Activated CD8-positive, alpha-beta memory T cell treated with anti-CD3 and anti-CD28 coated beads for 4 hours (primary cell): ENCODE measurements at places on chromosomes 5 and 9.

GRCh38 chr5:143395638-143396352, 7.7 kb downstream of the NR3C1 start:
- no peak for DNase-seq

DNA sequence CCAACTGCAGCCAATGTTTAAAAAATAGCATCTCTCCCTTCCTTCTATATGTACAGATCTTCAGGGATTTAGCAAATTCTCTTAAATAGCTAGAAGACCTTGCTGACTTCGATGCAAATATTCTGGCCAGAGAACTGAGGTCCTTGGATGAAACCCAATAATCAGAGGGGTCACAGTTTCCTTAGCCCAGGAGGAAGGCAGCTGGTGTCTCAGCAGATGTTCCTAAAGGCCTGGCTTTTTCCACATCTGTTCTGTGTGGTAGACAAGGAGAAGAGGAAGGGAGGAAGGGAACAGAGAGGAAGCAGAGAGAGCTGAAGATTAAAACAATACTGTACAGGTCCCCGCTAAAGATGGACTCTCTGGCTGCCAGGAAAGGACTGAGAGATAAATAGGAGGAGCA, 33.1 kb downstream of the BOD1 start:
- no peak for DNase-seq

DNA sequence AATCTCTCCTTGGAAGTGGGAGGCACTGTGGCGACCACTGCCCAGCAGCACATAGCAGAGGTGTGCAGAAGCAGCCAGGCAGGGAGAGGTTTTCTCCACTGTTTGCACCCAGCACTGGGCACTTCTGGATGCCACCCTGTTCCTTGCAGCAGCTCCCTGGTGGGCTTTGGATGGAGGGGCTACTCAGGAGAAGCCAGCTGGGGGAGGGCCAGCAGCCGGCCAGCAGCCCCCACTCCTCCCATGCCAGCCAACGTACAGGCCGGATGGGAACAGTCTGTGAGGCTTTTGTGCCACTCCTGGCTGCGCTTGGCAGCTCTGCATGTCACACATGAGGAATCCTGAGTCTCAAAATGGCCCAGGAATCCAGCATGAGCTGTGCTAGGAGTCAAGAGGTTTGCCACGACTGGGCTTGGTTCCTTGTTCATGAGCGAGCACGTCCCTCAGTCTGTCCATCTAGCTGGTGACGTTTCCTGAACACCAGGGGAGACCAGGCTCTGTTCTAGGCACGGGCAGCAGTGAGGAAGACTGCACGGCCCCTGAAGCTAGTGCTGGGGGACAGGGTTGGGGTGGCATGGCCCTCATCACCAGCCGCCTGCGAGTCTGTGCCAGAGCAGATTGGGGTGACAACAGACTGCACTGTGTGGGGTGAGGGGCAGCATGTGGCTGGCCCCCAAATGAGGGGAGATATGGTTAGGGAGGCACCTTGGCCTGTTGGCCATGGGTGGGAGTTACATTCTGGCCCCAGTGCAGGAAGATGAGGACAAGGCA, 10.1 kb downstream of the PHF2 start:
- no peak for DNase-seq

DNA sequence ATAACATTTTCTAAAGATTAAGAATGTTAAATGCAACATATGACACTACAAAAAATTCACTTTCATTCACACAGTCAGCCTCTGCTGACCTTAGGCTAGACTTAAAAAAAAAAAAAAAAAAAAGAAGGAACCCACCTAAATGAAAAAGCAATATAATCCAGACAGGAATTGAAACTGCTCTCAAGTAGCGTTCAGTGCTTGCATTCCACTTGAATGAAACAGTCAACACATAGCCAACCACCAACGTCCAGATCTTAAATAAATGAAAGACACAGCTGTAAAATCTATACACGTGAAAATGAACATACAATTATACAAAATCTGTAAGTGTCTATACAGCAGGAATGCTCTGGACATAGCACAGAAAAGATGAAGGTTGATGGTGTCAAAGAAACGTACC, 11.4 kb downstream of the TMEM245 start:
- DNase-seq = no peak

- DNase-seq = no peak
Measured at GRCh38 chr5:126450346-126450745, 27.1 kb downstream of the GRAMD2B start.

DNA sequence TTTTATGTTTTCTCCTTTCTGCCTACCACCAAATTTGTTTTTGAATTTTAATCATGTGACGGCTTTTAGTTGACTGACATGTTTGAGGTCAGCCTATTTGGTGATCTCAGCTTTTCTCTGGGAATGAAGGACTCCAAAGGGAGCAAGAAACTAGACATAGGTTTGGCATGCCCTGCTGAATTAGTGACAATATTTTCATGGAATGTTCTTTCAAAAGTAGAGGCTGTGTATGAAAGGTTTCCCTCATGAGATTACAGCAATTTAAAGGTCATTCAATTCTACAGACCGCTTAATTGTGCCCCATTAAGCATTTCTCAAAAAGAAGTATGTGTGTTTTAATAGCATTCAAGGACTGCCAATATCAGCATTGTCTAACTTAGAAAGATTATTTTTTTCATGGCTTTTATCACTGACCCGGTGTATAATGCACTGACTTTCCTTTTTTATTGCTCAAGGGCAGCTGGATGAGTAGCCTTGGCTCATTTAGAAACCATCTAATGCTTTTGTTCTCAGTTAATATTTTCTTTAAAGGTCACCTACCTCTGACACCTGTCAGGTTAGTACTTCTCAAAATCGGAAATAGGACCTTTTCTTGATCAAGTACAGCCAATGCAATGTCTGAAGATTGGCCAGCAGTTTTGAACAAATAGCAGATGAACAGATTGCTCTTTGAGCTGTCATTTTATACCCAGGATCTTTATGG, 8.1 kb upstream of the MLLT3 start:
- DNase-seq = no peak

DNA sequence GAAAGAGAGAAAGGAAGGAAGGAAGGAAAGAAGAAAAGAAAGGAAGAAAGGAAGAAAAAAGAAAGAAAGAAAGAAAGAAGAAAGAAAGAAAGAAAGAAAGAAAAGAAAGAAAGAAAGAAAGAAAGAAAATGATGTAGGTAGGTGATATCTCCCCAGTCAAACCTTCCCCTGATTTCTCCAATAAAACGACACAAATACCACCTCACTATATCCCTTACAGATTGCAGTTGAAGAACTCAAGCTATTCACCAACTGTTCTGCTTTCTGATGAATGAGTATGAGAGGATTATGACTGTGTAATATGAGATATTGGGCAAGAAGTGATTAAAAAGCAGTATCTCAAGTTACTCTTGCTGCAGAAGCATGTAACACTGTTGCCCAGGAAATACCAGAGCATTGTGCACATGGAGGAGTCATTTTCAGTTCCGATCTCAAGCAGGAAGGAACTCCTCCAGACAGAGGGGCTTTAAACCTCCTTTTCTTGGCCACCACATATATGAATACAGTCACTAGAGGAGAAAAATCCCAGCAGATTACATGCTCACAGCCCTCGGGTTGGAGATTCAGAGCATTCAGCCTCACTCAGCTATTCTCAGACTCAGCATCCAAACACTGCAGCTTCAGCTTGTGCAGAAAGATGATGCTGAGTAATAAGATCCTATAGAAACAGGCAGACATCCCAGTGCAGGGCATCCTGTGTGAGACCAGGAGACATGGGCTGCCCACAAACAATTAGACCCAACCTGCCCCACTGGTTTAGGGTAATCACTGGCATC, 61.4 kb downstream of the UGCG start:
- DNase-seq = no peak

- DNase-seq = no peak
Measured at GRCh38 chr9:4986296-4986695, 1.2 kb downstream of the JAK2 start.

- DNase-seq = no peak
Measured at GRCh38 chr9:134059661-134060395, 8.0 kb downstream of the BRD3 start.

DNA sequence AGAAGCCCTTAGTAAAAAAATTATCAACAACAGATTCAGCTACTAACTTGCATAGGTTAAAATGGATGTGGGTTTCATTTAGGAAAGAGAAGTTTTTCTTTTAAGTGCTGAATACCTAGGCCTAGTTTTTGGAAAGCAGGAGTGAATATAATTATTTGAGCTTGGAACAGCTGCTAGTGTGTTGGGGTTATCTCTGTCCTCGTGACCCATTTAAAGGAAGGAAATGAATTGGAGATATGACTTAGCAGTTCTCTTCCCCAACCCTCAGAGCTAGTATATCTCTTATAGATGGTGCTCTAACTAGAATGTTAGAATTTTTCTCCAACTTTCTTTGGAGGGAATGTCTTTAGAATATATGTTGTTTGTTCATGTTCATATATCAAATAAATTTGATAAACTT, 38.6 kb downstream of the ZNF366 start:
- DNase-seq = no peak

DNA sequence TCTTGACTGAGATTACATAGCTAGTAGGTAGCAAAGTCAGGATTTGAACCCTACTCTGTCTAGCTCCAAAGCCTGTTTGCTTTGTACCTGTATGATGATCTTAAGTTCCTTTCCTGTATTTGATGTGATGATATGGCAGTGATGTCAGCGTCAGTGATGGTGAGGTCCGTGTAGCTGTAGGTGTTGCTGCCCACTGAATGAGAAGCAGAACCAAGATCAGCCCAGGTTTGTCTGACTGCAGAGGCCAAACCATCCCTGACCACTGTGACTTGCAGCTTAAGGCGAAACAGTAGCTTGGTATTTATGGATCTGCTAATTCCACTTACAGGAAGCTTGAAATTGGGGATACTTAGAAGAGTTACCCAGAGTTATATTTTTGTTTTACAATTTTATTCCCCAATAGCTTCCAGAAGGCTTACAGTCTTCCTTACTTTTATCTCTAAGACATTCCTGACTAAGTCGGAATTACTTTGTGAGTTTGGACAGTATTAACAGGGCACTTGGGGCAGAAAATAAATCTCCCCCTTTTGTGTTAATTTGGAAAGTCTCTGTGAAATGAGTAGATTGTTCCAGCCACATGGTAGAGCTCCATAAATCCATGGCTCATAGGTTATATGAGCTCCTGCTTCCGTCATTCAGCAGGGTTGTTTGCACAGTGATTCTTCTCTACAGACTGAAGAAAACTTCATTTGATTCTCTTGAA, 273.4 kb downstream of the NR3C1 start:
- no peak for DNase-seq

DNA sequence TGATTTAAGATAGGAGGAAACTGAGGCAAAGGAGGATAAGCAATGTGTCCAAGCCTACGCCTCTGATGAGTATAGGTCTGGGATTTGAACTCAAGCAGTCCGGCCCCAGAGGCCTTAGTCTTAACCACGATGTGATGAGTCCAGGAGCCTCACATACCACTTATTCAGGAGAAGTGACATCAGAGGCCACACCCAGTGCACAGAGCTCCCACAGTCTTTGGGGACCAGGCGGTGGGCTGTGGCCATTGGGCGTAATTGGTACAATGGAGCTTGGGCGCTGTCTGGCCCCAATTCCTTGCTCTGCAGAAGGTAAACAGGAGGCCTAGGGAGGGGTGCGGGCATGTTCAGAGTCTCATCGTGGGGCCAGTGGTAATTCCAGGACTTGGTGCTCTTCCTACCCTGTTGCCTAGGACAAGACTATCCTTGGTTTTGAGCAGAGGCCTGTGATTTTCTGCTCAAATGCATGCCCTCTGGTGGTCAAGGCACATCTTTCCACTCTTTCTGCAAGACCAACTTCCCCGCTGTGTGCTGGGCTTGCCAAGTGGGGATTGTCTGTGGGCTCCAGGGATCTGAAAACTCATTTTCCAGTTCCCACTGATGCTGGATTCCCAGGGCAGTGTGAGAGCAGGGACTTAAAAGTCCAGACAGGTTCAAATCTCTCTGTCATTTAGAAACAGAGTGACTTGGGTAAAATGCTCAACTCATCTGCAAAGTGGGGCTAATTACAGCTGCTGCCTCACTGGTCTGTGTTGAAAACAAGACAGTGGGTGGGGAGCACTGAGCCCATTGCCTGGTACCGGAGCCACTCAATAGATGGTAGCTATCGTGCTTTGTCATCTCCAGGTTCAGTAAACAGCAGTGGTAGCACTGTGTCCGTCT, 15.8 kb downstream of the NDST1 start:
- no peak for DNase-seq

- DNase-seq = no peak
Measured at GRCh38 chr5:119037496-119038215, 33.2 kb upstream of the DMXL1 start.

DNA sequence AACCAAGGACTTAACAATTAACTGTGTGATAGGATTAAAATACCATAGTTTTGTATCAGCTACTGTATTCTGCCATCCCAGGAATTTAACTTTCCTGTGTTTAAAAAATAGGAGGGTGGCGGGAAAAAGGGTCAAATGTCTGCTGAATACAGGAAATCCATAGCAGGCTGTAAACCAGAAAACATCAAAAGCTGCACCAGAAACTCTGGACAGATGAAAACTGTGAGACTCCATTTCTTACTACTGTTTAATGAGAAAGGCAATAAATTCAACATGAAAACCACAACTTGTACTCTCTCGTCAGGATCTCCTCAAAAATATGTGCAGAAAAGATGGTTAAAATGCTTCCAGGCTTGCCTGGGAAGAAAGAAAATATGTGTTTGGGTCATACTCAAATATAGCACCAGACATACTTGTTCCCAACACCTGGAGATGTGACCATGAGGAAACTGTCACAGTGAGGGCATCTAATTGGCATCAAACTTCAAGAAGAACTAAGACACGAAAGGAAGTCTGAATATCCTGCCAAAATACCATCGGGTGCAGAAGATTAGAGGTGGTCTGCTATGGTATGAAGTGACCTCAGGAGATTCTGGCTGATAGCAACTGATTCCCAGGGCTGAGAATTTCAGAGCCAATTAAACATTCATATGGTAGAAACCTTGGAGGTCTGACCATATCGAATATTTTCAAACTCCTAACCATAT, 164.7 kb upstream of the TARS1 start:
- DNase-seq = no peak

DNA sequence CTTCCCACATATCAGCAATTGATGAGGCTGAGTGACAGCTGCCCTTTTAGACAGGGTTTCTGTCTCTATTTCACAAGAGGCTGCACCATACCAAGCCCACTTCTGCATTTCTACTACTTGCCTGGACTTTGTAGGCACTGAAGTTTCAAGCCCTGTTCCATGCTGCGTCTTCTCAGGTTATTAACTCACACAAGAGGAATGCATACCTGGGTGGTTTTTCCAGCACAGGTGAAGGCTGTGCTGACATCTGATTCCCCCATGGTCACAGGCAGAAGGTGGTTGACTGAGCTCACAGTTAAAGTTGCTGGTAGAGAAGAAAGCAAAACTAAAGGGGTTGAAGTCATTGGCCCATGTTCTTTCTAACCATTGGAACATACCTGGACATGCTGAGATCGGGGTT, 86.6 kb downstream of the MAMDC2 start:
- DNase-seq = no peak

DNA sequence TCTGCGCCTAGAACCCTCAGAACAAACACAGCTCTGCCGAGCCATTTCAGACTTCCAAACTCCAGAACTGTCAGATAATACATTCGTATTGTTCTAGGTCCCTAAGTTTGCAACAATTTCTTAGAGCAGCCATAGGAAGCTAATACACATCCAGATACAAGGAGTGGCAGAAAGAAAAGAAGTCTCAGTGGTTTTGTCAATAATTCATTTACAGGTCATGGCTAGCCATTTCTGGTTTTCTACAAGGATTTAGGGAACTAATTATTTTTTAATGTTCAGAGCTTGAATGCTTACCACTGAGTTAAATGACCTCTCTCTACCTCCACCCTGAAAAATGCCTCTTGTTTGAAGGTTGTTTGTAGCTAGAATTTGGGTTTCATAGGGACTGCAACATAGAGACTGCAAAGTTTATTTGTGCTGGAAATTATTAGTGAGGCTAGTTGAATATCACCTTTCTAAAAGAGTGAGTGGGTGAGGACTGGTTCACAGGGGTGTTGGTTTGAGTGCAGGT, 15.5 kb upstream of the ERMP1 start:
- DNase-seq = no peak

- DNase-seq = no peak
Measured at GRCh38 chr5:88984040-88984439, 101.1 kb upstream of the MEF2C start.
